DMS153 (cell line): ENCODE measurements at places on chromosomes 13 and 19.

DNA sequence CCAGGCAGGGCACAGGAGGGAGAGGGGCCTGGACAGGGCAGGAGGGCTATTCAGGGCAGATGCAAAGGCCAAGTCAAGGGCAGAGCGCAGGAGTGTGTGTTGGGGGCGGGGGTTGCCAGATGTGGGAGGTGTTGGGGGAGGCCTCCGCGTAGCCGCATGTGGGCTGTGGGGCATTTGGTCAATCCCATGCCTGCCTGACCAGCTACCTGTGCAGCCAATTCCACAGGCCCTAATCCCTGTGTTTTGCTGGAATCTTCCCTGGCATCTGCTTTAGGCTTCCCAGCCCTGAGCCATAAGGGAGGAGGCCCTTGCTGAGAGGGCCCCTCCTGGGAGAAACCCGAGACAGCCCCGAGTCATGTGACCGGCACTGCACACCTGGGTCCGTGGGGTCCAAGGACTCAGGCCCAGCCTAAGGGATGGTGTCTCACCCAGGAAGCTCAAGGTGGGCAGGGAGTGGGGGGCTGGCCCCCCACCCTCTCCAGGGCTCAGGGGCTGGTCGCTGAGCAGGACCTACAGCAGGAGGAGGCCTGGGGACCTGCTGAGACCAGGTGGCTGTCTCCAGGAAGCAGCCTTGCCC lies 20.3 kb downstream of the RFX1 start:
- peak; percentile 21 for DNase-seq

- no peak for DNase-seq
These were observed 81.7 kb downstream of the ZNF429 start for GRCh38 chr19:21587117-21587461.

- peak; percentile 80 for DNase-seq
These were observed 23.1 kb downstream of the TBC1D4 start for GRCh38 chr13:75458696-75459422.

- no peak for DNase-seq
These were observed 222.8 kb downstream of the RBM26 start for GRCh38 chr13:79183231-79183630.

DNA sequence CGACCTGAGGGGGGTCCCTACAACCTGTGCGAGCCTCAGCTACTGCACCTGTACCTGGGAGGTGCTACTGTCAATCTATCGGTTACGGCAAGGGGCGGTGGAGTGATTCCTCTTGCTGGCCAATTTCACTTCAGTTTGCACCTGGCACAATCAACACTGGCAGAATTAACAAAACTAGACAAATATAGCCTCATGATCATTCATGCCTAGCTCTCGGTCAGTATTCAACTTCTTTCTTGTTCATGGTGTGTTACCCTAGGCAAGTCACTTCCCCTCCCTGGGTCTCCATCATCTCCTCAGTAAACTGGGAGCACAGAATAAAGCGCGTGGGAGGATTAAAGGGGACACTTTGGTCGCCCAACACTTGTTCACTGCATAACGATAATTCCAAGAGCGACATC lies 618 bp downstream of the HAUS8 start:
- DNase-seq, result no peak

- peak; percentile 63 for DNase-seq
These were observed 109.8 kb upstream of the MLNR start for GRCh38 chr13:49110122-49110912.

GRCh38 chr19:42158926-42159325 lies 26.7 kb upstream of the POU2F2 start:
- no peak for DNase-seq
